ENCODE measurements at places on chromosomes 16 and 17.
A peak's percentile ranks its signal among the peaks of the same experiment; 100 is the strongest.

- DNase-seq: peak; percentile 48
- peaks cover 35% of the 10 kb centered on the region for H3K36me3 ChIP-seq
- no peak overlapping the region for H3K4me3 ChIP-seq
Measured at GRCh38 chr17:78173097-78173715, 4.8 kb downstream of the SYNGR2 start.

GRCh38 chr17:79132271-79133064, 57.8 kb downstream of the ENGASE start:
- no peak overlapping the region for H3K4me3 ChIP-seq
- no peaks in the 10 kb centered on the region for H3K27me3 ChIP-seq
- H3K4me1 ChIP-seq: no peaks in the 10 kb centered on the region
- no peaks in the 10 kb centered on the region for H3K36me3 ChIP-seq

- H3K4me3 ChIP-seq: no peak overlapping the region
- H3K36me3 ChIP-seq: no peaks in the 10 kb centered on the region
- no peak for DNase-seq
- H3K27me3 ChIP-seq: no peaks in the 10 kb centered on the region
Measured at GRCh38 chr16:86314402-86315025, 195.8 kb upstream of the FOXF1 start.

DNA sequence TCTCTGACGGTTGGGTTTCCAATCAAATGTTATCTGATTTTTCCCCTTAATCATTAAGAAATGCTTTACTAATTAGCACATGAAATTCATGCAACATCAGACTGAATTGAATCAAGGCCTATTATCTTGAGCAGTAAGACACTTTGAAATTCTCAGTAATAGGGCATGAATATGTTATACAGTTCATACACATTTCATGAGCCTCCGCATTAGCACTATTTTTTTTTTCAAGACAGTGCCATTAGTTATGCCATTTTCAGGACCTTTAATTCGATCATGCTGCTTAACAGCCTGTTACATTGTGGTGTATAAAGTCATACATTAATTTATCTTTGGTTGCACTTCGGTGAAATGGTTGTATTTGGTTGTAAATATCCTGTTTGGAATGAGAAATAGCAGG, 862.6 kb upstream of the GOT2 start:
- no peaks in the 10 kb centered on the region for H3K4me1 ChIP-seq
- H3K27me3 ChIP-seq: no peaks in the 10 kb centered on the region
- H3K4me3 ChIP-seq: no peak overlapping the region
- H3K36me3 ChIP-seq: no peaks in the 10 kb centered on the region

- DNase-seq: no peak
- H3K27ac ChIP-seq: peak overlapping the region; percentile 37
- H3K4me3 ChIP-seq: peak overlapping the region; percentile 38
- peaks cover 44% of the 10 kb centered on the region for H3K4me1 ChIP-seq
- no peaks in the 10 kb centered on the region for H3K27me3 ChIP-seq
- peaks cover 5% of the 10 kb centered on the region for H3K36me3 ChIP-seq
Measured at GRCh38 chr16:81714583-81714982, 64.5 kb upstream of the PLCG2 start.

GRCh38 chr17:19614900-19615299, 33.7 kb upstream of the ALDH3A2 start:
- no peak overlapping the region for H3K4me3 ChIP-seq
- H3K27ac ChIP-seq: no peak overlapping the region
- no peak for DNase-seq
- peaks cover 6% of the 10 kb centered on the region for H3K36me3 ChIP-seq

GRCh38 chr17:15886221-15886620, 58.7 kb upstream of the ADORA2B start:
- peak overlapping the region; percentile 89 for H3K27ac ChIP-seq
- peaks cover 28% of the 10 kb centered on the region for H3K4me1 ChIP-seq
- peak overlapping the region; percentile 0 for H3K4me3 ChIP-seq
- DNase-seq: no peak

- H3K27me3 ChIP-seq: no peaks in the 10 kb centered on the region
- H3K4me3 ChIP-seq: no peak overlapping the region
- no peak overlapping the region for H3K27ac ChIP-seq
- H3K4me1 ChIP-seq: peaks cover 29% of the 10 kb centered on the region
- peaks cover 38% of the 10 kb centered on the region for H3K36me3 ChIP-seq
- no peak for DNase-seq
Measured at GRCh38 chr16:29978564-29979270, 5.0 kb downstream of the TAOK2 start.

DNA sequence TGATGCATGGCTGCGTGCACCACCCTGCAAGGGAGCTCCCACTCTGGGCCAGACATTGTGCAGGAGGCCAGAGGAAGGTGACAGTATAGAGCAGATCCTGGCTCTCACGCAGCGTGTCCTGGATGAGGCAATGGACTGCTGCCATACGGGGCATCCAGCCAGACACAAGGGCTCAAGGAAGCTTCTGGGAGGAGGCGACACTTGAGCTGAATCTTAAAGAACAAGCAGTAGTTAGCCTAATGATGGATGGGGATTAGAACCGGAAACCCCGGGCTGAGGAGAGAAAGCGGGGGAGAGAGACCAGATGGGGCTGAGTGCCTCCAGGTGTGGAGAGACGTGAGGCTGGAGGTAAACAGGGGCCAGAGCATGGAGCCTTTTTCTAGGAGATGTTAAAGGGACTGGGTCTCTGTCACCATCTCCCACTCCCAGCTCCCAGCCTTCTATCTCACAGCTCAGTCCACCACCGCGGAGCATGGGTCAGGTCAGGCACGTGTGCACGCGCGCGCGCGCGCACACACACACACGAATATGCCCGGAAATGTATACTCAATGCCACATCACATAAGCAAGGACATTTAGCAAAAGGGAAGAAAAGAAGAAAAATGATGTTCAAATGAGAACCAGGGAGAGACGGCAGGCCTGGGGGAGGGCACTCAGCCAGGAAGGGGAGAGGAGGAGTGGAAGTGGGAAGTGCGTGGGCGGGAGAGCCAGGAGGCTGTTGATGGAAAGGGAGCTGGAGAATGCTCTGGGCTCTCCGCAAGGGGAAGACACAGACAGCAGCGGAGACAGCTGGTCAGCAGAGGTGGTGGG, 46.3 kb downstream of the CCDC42 start:
- H3K27me3 ChIP-seq: peaks cover 4% of the 10 kb centered on the region
- no peak overlapping the region for H3K27ac ChIP-seq
- no peak overlapping the region for H3K4me3 ChIP-seq
- no peaks in the 10 kb centered on the region for H3K4me1 ChIP-seq
- no peaks in the 10 kb centered on the region for H3K36me3 ChIP-seq
- DNase-seq: no peak

GRCh38 chr17:70750983-70751382, 581.7 kb downstream of the KCNJ2 start:
- no peak overlapping the region for H3K4me3 ChIP-seq
- H3K4me1 ChIP-seq: no peaks in the 10 kb centered on the region
- no peak overlapping the region for H3K27ac ChIP-seq
- H3K36me3 ChIP-seq: no peaks in the 10 kb centered on the region
- DNase-seq: no peak

DNA sequence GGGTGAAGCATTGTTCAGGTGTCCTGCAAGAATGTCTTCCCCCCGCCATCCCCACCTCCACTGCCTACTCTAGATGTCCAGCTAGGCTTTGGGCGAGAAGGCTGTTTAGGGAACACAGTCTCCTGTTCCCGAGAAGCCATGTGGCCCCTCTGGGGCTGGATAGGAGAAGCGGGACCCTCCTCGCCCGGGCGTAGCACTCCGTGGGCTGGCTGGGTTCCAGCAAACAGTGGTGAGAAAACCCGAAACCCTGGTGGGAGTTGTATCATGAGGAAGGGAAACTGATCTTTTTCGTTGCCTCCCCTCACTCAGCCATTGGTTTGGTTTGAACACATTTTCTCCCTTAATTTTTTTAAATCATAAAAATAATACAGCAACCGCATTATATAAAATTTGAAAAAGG, 56.6 kb downstream of the IRF8 start:
- H3K27me3 ChIP-seq: peaks cover 5% of the 10 kb centered on the region
- H3K36me3 ChIP-seq: no peaks in the 10 kb centered on the region
- no peak for DNase-seq
- H3K27ac ChIP-seq: no peak overlapping the region

DNA sequence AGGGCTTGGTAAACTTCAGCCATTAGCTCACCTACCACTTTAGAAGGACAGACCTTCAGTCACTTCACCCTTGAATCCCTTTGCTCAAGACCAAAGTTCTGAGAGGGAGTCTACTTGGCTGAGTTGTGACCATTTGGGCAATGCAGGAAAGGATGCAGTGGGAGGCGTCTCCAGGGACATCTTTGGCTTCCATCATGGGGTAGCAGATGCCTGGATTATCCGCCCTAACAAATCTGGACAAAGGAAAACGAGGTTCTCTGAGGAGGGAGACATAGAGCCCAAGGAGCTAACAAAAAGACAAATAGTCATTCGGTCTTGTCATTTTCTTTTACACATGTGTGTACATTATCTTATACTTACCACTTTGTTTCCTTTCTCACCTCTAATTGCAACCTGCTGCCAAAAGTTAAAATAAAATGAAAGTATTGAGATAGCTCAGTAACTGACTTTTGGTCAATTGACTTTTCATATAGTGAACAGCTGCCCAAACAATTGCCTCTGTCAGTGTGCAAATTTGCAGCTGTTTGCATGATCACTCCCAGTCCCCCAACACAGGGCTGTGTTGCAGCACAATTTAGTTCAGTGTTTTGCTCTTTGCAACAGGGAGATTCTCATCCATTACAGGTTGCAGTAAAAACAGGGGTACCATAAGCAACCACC, 108.9 kb upstream of the EEF2KMT start:
- no peak overlapping the region for H3K4me3 ChIP-seq
- DNase-seq: no peak
- H3K27ac ChIP-seq: no peak overlapping the region

DNA sequence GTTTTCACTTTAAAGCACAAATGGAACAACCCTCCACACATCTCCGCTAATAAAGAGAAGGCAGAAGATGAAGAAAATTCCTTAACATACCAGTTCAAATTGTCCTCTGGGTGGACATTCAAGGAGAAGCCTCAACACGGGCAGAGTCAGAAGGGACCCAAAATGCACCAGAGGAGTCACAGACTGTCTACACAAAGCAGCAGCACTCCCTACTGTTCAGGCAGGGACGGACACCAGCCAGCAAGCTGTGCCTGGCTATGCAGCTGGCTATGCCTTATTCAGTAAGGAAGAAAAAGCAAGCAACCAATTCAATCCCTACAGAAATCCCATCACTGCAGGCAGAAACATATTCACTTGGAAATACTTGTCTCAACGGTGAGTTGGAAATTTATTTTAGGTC, 8.1 kb downstream of the DNAJC7 start:
- H3K36me3 ChIP-seq: peaks cover 19% of the 10 kb centered on the region
- no peak overlapping the region for H3K4me3 ChIP-seq
- peaks cover 38% of the 10 kb centered on the region for H3K4me1 ChIP-seq
- no peak for DNase-seq
- H3K27me3 ChIP-seq: no peaks in the 10 kb centered on the region

GRCh38 chr16:74623214-74623838, 16.4 kb upstream of the GLG1 start:
- H3K27me3 ChIP-seq: no peaks in the 10 kb centered on the region
- H3K36me3 ChIP-seq: peaks cover 75% of the 10 kb centered on the region
- no peak for DNase-seq
- H3K4me3 ChIP-seq: no peak overlapping the region
- H3K27ac ChIP-seq: peak overlapping the region; percentile 31
- H3K4me1 ChIP-seq: peaks cover 11% of the 10 kb centered on the region

DNA sequence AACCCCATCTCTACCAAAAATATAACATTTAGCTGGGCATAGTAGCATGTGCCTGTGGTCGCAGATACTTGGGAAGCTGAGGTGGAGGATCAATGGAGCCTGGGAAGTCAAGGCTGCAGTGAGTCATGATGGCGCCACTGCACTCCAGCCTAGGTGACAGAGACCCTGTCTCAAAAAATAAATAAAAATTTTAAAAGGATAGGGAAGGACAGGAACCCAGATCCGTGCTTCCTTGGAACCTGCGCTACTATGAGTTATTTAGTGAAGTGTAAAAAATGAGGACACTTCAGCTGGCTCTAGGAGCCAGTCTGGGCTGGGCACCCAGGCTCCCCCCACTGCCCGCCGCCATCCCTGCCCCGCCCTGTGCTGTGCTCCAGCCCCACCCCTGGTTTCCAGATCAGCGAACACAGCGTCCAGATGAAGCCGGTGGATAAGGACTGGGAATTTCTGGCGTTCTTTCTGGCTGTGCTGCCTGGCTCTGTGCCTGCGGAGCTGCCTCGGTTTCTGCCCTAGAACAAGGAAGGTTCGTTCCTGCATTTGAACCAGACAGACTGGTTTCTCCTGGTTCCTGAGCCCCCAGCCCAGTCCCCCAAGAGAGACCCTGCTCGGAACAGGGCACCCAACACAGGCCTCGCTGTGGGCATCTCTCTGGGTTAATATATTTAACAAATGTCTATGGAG, 18.5 kb downstream of the PLLP start:
- H3K4me1 ChIP-seq: peaks cover 37% of the 10 kb centered on the region
- no peaks in the 10 kb centered on the region for H3K27me3 ChIP-seq
- H3K27ac ChIP-seq: peak overlapping the region; percentile 81
- no peak for DNase-seq
- no peaks in the 10 kb centered on the region for H3K36me3 ChIP-seq

DNA sequence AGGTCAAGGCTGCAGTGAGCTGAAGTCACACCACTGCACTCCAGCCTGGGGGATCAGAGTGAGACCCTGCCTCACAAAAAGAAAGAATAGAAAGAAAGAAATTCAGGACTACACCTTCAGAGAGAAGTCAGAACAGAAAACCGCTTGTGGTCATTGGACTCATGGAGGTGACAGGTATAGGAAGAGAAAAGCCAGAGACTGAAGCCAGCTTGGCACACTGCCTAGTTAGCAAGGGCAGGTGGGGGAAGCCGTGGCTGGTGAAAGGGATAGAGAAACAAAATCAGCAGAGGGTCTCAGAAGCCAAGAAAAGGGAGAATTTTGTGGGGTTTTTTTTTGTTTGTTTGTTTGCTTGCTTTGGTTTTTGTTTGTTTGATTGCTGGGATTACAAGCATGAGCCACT, 32.9 kb upstream of the SKAP1 start:
- peaks cover 10% of the 10 kb centered on the region for H3K27me3 ChIP-seq
- no peak overlapping the region for H3K27ac ChIP-seq
- no peaks in the 10 kb centered on the region for H3K36me3 ChIP-seq
- H3K4me1 ChIP-seq: peaks cover 24% of the 10 kb centered on the region
- no peak overlapping the region for H3K4me3 ChIP-seq
- DNase-seq: no peak

DNA sequence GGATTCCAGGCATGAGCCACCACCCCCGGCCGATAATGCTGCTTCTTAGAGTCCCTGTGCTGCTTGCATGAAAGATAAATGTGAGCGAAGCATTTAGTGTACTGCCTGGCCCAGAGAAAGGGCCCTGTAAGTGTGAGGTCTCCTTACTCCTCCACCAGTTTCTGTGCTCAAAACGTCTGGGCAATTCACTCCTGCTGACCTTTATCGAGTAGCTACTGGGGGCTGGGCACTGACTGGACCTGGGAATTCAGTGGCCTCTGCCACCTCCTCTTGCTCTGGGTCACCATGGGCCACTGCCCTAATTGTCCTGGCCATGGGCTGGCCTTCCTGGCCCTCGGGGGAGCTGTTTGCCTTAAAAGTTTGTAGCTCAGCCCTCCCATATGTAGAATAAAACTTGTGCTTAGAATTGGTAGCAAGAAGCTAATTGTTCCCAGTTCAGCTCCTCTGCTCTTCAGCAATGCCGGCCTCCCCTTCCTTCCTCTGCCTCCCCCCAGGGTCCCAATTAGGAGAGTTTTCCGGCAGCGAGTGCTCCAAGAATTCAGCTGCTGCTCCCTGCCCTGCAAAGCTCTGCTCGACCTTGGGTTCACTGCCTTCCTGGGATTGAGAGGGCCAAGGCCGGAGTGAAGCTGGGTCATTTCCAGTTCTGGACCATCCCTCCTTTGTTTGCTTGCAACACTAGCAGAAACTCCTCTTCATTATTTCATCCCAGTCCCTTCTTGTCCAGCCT, 98.9 kb upstream of the CDC42EP4 start:
- H3K36me3 ChIP-seq: peaks cover 4% of the 10 kb centered on the region
- H3K4me3 ChIP-seq: no peak overlapping the region
- no peaks in the 10 kb centered on the region for H3K27me3 ChIP-seq
- H3K27ac ChIP-seq: no peak overlapping the region
- H3K4me1 ChIP-seq: no peaks in the 10 kb centered on the region
